ENCODE measurements at places on chromosomes 1 and 21.

DNA sequence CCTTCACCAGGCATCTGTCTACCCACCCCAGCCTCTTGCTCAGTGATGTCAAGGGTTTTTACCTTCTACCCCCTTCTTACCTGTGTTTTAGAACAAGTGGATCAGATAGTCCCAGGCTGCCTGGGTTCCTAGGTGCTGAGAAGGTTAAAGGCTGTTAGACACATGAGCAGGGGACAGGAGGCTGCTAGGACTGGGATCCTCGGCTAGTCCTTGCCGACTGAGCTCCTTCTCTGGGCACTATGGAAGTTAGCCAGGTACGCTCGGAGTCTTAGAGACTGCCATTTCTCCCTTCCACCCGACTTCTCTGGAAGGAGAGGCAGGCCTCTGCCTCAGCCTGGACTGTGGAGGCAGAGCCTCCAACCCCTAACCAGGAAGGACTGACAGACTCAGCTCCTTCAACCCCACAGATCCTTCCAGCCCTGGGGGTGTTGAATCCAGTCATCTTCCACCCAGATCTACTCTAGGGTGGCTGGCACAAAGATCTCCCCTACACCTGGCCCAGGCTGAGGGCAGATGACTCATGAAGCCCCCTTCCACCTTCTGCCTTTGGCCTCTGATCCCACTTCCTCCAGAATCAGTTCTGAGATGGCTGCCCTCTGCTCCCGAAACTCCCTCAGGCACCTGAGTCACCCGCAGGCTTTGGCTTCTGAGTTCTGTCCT is at the start of gene DYNLT4:
TSS of gene DYNLT4 (minus strand) at position 648 of the 660 bp plus-strand sequence. CDS start 683 bp downstream, outside the sequence.
- no peak for DNase-seq

DNA sequence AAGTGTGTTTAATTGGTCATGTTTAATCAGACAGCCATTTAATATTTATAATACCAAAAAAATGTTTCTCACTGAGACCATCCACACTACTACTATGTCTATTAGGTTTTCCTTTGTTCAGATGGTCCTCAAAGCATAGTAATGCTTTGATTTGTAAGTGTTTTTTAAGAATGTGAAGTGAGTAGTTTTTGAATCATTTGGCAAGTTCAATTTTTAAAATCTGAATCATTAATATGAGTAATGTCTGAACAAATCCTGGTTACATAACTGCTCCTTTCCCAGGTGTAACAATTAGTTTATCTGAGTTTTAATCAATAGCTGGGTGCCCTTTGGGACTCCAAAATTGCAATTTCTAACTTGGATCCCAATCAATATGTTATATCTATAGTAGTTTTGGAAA is 23.5 kb upstream of the RPL5 start:
- no peak for DNase-seq

DNA sequence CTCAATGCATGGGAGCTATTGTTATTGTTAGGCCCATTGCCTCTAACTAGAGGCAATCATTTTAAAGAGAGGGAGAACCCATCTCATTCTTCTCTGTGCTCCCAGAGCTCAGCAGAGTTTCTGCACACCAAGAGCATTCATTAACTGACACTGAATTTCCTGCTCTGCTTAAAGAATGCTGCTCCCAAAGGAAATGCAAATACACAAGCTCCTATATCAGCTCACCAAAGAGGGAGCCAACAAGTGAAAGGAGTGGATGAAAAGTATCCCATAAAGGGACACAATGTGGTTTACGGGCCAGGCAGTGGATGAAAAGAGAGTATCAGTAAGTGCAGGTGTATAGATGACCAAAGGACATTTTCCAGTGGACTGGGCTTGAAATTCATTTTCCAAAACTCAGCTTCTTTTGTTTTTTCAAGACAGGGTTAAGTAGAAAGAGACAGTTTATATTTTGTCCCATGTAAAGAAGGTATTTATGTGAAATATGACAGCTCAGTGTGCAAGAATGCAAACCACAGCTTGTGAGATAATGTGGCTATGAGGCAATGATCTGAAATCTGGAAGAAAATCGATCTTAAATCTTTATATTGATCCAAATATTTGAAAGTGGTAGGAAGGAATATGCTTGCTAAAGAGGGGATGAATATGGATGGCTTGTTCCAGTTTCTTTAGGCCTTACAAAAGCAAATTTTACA is 207.7 kb upstream of the CAMK1G start:
- no peak for DNase-seq

GRCh38 chr1:185448591-185449186 is 131.6 kb upstream of the IVNS1ABP start:
- DNase-seq = no peak

DNA sequence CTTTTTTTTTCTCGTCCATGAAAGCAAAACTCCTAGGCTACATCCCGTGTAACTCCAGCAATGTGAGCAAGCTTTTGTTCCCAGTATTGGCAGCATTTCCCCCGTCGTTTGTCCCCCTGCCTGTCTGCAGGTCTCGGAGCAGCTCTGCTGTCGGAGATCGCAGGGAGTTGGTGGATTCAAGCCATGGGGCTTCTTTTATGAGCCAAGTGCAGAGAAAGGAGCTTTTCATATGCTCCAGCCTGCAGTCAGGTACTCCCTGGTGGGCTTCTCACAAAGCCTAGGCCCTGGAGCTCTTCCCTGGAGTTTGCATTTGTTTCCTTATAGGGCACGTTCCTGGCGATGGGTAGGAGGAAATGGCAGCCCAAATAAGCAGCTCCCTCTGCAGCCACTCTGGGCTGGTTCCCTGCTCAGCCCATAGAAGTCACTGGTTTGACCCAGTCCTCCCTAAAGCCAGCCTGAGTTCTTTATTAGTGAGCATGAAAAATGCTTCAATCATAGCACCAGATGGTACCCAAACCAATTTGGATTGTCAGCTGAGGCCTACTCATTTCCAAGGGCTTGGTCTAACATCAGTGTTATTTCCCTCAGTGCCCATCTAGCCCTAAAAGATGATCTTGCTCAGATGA is 78.3 kb downstream of the NUF2 start:
- no peak for DNase-seq

DNA sequence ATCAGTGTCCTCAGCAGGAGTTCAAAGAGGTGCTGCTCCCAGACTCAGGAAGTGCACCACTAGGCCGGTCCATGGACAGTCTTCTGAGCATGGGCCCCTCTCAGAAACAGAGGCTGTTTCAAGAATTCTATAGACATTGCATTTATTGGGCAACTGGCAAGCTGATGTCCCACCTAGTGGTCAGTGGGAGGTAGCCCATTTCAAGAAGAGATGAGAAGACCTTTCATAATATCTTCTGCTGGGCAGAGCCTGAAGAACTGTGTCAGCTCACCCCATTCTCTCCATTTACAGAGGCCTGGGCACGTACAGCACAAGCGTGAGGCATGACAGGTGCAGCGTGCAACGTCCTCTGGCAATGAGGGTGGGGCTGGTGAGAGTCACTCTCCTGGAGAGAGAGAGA is 216.0 kb downstream of the DYRK1A start:
- no peak for DNase-seq

- no peak for DNase-seq
Measured at GRCh38 chr1:53732912-53733317, 6.0 kb downstream of the GLIS1 start.

DNA sequence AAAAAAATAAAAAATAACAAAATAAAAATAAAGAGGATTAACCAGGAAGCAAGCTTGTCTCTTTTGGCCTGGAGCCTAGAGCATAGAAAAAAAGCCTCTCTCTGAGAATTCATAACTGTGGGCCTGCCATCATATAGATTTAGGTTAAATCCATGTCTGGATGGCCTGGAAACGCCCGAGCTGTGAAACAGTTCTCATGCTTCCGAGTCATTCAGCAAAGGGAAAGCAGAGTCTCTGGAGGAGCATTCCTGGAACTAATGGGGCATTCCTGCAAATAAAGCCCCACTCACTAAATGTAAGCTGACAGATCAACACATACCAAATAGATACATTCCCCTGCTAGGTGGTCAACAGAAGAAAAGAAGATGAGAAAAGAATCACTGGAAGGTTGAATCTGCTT is 75.8 kb upstream of the GNG4 start:
- no peak for DNase-seq

- no peak for DNase-seq
Measured at GRCh38 chr1:163315773-163316374, 5.9 kb upstream of the NUF2 start.

DNA sequence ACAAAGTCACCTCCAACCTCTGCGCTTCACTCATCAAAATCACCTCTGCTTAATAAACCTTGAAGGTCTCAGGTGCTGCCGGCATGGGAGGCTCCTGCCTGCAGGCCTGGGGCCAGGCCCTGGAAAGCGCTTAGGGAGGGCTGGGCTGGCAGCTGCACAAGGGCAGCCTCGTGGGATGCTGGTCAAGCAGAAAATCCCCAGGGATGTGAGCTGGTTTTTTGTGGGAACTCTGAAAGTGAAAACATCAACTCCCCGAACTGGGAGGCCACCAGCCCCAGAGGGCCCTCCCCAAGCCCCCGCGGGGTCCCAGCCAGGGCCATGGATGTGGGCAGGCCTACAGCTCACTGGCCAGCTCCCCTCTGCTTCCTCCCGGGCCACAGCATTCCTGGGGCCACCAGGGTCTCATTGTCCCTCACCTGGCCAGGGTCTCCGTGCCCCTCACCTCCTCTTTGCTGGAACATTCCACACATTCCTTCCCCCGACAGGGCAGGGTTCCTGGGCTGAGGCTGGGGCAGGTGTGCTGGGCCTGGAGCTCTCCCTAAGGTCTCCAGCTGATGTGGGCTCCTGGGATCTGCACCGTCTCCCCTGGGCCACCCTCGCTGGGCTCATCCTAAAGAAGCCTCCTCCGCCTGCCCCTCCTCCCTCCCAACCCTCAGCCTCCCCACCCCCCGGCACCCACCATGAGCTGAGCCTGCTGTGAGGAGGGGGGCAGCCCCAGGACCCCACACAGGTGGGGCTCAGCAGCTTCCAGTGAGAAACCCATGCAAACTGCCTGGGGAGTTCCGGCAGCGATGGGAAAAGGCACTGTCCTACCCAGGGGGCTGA is 36.0 kb upstream of the POFUT2 start:
- DNase-seq = no peak

- no peak for DNase-seq
Measured at GRCh38 chr1:40308036-40308727, 8.9 kb downstream of the COL9A2 start.

GRCh38 chr1:8419172-8419571 is 101.3 kb downstream of the SLC45A1 start:
- no peak for DNase-seq

Data from NCI-H1417 treated with DMSO at 0.1 percent for 48 hours (cell line).